Omental fat pad (tissue), 4 donors: ENCODE measurements at places on chromosomes 7 and 10. TPM values are rescaled to one million over a fixed set of nuclear protein-coding genes. Genes with fewer than 3 reads are reported as not detected.

The GTF2IRD1 gene
- 18.1 TPM for total RNA-seq

The NODAL gene
- total RNA-seq: not detected

The CDK1 gene
- 1.9 TPM for total RNA-seq

The NEUROD6 gene
- total RNA-seq: not detected

The FOXP2 gene
- total RNA-seq: 15.3 TPM

The FOXI2 gene
- not detected for total RNA-seq

- no peak for DNase-seq
Observed at GRCh38 chr10:118594392-118595063, 920 bp downstream of the PRLHR start.

GRCh38 chr10:71835671-71836595 lies 15.1 kb downstream of the PSAP start:
- peak; percentile 42 for DNase-seq

GRCh38 chr7:157008206-157009169 lies 2.0 kb downstream of the MNX1 start:
- no peak for DNase-seq
